ENCODE measurements at places on chromosomes 2 and 18.
A peak's percentile ranks its signal among the peaks of the same experiment; 100 is the strongest.

- DNase-seq: no peak
These were observed 286.5 kb upstream of the FANCL start for GRCh38 chr2:58527647-58528046.

DNA sequence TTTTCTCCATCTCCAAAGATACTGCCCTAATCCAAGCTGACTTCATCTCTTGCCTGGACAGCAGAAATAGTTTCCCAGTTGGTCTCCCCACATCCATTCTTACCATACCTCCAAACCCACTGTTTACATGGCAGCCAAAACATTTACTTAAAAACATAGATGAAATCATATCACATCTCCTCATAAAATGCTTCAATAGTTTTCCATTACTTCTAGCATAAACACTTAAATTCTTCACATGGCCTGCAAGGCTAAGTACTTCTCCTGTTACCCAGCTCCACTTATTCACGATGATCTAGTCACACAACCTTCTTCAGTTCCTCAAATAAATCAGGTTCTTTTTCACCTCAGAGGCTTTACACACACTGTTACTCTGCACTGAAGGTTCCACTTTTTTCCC lies 185.8 kb upstream of the ACVR2A start:
- no peak for DNase-seq

DNA sequence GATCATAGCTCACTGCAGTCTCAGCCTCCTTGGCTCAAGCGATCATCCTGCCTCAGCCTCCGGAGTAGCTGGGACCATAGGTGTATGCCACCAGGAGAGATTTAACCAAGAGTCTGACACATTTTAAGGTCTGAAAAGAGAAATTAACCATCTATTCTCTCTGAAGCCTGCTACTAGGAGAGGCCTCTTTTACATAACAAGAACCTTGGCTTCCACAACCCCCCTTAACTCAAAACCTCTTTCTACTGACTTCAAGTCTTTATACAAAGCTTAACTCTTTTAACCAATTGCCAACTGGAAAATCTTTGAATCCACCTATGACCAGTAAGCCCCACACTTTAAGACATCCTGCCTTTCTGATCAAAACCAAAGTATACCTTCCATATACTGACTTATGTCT lies 279.9 kb upstream of the CELF4 start:
- DNase-seq: no peak

GRCh38 chr2:236360496-236360895 lies 96.3 kb upstream of the ASB18 start:
- no peak for DNase-seq

DNA sequence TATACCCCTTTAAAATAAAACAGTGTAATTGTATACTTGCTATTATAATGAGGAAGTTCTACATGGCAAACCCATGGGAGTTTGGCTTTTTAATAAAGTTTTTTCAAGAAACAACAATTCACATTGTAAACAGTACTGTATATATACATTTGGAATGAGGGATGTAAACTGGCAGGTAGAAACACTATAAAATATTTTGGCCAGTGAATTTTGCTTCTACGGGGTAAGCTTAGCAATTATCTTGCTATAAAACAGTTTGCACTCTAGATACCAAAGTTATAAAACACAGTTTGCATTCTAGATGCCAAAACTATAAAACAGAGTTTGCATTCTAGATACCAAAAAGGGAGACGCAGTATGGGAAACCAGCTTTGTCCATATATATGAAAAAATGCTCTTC lies 16.6 kb downstream of the THUMPD2 start:
- DNase-seq: no peak

- peak; percentile 7 for DNase-seq
These were observed at the start of gene TMEM17 for GRCh38 chr2:62505750-62506420. Gene TMEM17 (minus strand): TSS chr2:62506195. CDS start chr2:62506129, 66 bp downstream.

GRCh38 chr18:73752965-73753364 lies 394.7 kb downstream of the FBXO15 start:
- no peak for DNase-seq

- DNase-seq: no peak
These were observed 18.7 kb downstream of the SP140 start for GRCh38 chr2:230244211-230244610.

GRCh38 chr18:29779096-29779495 lies 1263.4 kb downstream of the DSC3 start:
- DNase-seq: no peak

DNA sequence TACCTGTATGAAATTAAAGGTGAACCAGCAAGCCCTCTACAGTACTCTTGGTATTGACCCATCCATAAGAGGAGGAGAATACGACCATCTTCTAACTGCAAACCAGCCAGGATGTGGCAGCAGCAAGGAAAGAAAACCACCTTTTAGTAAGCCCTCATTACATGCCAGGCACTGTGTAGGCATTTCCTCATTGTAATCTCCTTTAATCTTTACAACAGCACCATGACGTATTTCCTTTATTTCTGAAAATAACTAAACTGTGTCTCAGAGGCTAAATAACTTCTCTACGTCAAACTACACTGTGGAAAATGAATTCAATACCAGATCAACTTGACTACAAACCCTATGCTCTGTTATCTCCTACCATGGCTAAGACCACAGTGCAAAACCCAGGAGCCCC lies 18.2 kb downstream of the WDR35 start:
- DNase-seq: no peak

DNA sequence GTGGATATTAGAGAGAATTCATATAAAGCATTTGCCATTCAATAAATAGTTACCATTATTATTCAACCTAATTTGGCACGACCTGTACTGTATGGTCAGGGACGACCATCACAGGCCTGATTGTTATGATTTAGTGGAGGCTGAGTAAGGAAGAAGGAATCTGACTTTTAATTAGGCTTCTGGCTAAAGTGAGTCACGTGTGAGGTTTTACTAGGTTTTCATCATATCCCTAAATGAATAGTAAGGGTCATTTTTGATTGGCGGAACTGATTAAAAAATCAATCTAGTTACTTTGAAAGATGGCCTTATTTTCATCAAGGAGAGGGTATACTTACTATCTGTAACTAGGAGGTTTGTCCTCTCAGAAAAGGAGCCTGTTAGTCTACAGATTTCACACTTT lies 143.4 kb downstream of the ADCYAP1 start:
- DNase-seq: no peak

DNA sequence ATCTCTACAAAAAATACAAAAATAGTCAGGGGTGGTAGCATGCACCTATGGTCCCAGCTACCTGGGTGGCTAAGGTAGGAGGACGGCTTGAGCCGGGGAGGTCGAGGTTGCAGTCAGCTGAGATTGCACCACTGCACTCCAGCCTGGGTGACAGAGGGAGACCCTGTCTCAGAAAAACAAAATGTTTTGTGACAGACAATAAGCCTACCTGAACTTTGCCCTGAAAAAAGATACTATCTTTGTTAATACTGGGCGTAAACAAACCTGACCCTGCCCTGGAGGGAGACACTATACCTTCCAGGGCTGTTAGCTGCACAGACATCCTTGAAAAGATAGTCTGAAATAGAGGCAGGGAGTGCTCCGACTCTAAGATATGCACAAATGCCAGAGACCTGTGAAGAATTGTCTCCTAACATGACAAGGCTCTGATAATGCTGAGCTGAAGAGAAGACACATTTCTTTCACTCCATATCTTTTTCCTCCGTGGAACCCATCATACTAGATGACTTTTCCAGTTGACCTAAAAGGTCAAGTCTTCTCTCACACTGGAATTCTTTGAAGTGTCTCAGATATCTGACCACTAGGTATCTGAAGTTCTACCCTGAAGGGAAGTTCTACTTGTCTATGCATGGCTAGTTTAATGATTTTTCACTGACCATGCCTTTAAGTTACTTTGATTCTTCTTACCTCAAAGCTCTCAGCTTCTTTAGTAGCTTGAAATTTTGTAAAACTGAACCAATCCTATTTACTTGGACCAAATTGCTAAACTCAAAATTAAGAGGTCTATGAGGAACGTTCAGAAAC lies 20.9 kb upstream of the HK2 start:
- no peak for DNase-seq

- no peak for DNase-seq
These were observed 94.7 kb upstream of the CDC42EP3 start for GRCh38 chr2:37766106-37766505.

GRCh38 chr2:236569573-236569973 lies at the start of gene ACKR3:
Gene ACKR3 (plus strand): TSS chr2:236569825. CDS start chr2:236580466, 10,641 bp downstream.
- peak; percentile 89 for DNase-seq

DNA sequence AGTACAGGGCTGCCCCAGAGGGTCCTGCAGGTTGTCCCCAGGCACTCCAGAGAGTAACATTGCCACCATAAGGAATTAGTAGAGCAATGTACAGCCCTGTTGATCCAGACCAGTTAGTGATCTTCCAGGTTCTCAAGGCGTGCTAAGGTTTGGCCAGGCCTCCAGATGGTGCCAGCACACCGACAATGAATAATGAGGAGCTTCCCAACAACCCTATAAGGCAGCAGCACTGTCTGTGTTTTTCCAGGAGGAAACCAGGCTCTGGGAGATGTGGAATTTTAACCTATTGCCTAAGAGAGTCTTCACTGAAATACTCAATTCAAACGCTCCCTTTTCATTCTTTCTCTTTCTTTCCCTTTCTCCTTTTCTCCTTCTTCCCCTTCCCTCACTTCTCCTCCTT lies 122.1 kb downstream of the MGAT5 start:
- no peak for DNase-seq

DNA sequence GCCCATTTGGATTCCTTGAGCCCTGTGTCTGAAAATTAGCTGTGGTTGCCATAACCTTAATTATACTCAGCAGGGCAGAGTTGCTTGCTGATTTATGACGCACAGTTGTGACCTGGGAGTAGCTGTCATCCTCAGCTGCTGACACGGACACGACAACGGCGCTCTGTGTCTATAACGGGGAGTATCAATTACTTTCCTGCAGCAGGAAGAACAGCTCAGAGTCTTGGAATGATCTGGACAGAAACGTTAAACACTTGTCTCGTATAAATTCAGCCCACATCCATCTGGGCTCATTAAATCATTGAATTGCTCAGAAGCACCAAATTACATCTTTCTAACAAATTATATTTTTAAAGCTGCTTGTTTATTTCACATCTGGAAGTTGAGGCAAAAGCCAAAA lies 116.3 kb downstream of the SEPTIN10 start:
- DNase-seq: no peak

DNA sequence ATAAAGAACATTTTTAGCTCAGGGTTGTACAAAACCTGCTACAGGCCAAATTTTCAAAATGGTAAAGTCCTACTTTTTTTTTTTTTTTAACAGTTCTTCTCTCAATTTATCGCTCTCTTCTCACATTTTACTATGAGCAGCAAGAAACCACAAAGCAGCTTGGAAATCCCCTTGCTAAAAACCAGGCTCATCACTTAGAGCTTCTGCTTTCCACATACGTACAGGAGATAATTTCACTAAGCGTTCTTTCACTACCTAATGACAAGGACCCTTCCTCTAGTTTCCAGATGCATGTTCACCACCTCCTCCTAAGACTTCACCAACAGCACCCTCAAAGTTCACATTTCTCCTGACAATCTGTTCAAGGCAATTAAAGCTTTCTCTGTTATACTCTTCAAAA lies 294.9 kb upstream of the CYRIA start:
- no peak for DNase-seq

DNA sequence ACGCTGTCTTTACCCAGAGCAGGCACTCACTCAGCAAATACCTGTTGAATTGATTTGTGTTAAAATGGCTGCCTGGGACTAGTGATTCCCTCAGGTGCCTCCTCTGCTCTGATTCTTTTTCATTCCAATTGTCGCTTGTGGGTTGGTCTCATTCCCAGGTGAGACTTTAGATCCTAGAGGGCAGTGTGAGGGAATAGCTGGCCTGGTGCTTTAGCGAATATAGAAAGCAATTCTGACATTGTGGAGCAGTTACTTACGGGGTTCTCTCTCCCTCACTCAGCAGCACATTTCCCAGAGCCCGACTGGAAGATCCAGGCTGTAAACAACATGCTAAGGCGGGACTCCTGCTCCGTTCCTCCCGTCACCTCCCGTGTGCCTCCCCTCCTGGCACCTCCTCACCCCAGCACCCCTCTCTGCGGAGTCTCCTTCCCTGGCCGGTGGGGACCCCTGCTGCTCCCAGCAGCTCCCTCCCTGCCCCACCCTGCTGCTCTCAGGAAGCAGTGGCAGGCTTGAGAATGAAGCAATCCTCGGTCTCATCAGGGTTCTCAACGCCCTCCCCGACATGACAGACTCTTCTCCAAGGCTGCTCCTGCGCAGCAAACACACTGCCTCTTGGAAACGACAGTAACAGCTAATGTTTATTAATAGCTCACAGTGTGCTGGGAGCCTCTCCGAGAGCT lies 26.9 kb downstream of the CELF4 start:
- DNase-seq: no peak

DNA sequence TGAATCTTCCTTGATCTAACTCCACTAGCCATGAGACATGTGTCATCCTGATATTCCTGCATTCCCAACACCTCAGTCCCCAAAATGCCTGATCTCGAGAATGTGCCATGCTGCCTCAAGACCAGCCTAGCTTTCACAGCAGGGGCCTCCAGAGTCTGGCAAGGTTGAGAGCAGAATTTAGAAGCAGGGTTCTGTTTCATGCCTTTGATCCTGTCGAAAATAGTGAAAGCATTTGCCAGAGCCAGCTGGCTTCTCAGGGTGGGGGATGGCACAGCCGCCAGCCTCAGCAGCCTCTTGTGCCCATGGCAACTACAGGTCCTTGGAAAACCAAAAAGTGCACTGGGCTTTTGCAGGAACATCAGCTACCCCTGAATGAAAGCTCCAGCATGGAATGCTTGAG lies 143.5 kb downstream of the RTN4 start:
- no peak for DNase-seq

GRCh38 chr2:119122663-119123062 lies 35.9 kb downstream of the C1QL2 start:
- DNase-seq: no peak

- no peak for DNase-seq
These were observed 14.1 kb downstream of the ZNF516 start for GRCh38 chr18:76480913-76481312.

- DNase-seq: no peak
These were observed 93.2 kb downstream of the MC4R start for GRCh38 chr18:60279391-60279790.

- DNase-seq: no peak
These were observed 34.9 kb downstream of the G6PC2 start for GRCh38 chr2:168935810-168936581.

DNA sequence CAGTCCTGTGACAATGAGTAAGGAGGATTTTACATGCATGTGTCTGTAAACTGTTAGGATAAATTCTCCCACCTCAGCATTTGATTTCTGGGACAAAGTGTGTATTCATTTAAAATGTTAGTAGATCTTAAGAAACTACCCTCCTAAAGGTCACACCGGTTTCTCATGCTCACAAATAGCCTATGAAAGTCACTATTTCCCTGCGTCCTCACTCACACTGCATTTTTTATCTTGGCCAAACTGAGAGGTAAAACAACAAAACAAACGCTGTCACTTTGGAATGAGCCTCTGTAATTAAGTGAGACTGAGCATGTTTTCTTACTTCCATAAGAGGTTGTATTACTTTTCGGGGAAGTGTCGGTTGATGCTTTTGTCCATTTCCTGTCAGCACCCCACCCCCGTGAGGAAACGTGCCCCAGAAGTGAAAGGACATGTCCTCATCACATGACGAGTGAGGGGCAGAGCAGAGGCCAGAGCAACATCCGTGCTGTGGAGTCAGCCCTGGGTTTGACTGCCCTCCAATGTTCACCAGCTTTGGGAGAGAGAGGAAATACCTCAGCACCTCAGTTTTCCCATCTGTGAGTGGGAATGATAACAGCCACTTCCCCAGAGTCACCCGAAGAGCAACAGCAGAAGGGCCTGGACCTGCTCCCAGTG lies 3.1 kb downstream of the GYPC start:
- peak; percentile 61 for DNase-seq

GRCh38 chr2:45637440-45637839 lies 14.0 kb upstream of the PRKCE start:
- no peak for DNase-seq

Data from CD4-positive, alpha-beta T cell treated with Interleukin-4 for 4 hours (primary cell).